ENCODE measurements at places on chromosomes 5 and 9.

DNA sequence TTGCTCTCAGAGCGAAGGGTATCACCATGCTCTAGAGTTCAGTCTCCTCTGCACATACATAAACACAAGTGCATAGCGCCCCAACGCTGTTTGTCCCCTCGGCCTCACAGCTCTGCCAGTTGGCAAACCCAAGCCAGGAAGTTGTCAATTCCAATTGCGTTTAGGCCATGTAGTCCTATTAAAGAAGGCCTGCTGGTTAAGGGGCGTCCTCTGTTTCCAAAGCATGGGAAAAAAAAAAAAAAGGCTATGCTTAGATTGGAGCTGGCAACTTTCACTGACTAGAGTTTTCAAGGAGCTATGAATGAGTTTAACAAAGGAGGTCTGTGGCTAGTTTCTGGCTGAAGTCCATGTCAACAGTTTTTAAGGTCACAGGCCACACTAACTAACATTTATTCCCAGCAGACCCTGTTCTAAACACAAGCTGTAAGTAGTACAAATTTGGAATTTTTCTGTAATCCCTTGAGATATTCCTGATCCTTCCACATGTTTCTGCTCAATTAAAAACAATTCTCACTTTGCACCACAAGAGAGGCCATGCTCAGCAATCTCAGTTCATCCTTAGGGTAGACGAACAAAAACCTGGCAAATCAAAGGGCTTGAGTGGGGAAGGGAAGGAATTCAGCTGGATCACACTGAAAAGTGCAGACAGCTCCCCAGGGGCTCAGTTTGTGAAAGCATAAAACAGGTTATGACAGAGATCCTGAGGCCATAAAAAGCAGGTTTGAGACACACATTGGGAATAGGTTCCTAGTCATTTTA lies 187.7 kb downstream of the DENND1A start:
- DNase-seq, result no peak

- no peak for DNase-seq
Measured at GRCh38 chr5:22837803-22838202, 15.3 kb downstream of the CDH12 start.

DNA sequence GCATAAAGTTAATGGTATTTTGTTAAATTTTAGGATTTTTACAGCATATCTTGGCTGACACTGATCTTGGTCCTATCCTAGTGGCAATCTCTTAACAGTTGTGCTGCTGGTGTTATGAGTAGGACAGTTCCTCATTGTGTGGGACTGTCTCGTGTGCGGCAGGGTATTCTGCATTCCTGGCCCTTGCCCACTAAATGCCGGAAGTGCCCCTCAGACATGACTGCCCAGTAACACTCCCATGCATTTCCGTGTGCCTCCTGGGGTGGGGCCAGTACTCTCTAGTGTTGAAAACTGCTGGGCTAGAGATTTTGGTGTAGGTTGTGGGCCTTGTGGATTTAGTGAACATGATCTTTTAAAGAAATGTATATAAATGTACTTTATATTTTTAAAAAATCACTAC lies 227.1 kb upstream of the DMRT1 start:
- no peak for DNase-seq

DNA sequence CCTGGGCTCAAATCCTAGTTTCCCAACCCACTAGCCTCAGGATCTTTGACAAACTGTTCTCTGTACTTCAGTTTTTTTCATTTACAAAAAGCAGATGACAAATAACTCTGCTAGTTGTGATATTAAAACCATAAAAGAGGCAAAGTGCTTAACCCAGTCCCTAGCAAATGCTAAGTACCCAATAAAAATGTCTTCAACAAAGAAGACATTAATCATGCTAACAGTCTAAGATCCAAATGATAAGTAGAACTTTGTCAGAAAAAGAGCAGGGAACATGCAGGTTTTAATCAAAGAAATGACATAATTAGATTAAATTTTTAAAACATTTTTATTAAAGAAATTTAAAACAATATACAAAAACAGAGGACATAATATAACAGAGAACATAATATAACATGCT lies 203.0 kb upstream of the ADRA1B start:
- no peak for DNase-seq

DNA sequence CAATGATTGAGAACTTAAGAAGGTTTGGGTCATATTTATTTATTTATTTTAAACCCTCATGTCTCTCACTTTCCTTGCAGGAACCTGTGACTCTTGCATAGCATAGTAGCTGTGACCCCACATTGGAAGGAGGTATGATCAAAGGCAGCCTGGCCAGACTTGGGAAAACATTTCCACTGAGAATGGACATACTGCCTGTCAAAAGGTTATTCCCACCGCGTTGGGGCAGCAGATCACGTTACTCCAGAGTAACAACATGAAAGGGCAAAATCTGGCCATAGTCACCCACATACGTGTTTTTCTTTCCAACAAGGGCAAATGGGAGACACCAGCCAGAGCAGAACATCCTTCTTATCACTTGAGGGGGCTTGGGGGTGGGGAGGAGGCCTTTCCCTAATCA lies 95.7 kb downstream of the ARL15 start:
- DNase-seq, result no peak

All from CD4-positive, alpha-beta T cell treated with Interleukin-4 for 4 hours (primary cell).